Forelimb muscle (tissue), 1 donor: ENCODE measurements at places on chromosomes 12 and 14.

- DNase-seq: no peak
Measured at GRCh38 chr14:49895480-49895879, 2.6 kb downstream of the ARF6 start.

GRCh38 chr12:32155041-32155440 is 48.4 kb downstream of the BICD1 start:
- DNase-seq: no peak

- DNase-seq: no peak
Measured at GRCh38 chr14:91827746-91828145, 39.6 kb downstream of the TC2N start.

DNA sequence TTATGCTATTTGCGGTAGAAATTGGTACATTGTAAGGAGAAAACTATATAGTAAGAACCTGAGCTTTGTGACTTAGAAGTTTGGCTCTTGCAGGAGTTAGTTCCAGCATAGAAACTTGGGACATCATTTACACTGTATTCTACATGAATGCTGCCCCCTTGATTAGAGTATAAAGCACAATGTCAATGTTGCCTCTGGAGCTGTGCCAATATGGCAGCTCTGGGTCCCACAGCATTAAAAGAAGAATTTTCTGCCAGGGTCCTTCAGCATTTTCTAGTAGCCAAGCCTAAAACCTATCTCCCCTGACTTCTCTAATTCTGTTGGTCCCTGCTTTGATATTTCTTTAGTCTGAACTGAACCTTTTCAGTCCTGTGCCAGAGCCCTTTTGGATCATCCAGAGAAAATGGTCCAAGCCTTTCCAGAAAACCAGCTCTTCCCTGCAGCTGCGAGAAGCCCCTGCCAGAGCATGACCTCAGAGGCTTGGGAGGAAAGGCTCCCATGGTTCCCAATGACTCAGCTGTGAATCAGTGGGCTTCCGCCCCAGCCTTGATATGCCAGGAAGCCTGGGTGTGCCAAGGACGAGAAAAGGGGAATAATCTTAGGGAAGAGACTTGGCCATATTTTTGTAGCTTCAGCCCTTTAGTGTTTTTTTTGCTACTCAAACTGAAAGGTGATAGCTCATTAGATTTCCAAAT is 43.2 kb downstream of the PLEKHG7 start:
- peak; percentile 83 for DNase-seq

- DNase-seq: no peak
Measured at GRCh38 chr14:42391146-42391834, 784.6 kb downstream of the LRFN5 start.

- DNase-seq: no peak
Measured at GRCh38 chr12:64891629-64892028, 67.2 kb downstream of the TBC1D30 start.

- no peak for DNase-seq
Measured at GRCh38 chr14:77006132-77006531, 22.4 kb downstream of the IRF2BPL start.

DNA sequence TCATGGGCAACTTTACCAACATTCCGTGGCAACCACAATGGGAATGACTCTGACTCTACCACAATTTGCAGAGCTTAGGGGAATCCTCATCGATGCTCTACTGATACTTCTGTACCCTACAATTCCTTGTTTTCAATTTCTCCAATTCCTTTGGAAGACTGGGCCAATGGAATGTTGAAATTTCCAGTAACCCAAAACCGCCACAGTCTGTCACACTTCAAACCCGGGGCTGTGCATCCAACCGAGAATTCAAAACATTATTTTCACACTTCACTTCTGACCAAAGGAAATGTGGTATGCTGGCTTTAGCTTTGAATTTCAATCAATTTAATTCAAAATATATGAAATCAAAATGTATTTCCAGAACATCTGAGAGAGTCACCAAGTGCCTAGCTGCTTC is 951.4 kb downstream of the VRK1 start:
- DNase-seq: no peak

DNA sequence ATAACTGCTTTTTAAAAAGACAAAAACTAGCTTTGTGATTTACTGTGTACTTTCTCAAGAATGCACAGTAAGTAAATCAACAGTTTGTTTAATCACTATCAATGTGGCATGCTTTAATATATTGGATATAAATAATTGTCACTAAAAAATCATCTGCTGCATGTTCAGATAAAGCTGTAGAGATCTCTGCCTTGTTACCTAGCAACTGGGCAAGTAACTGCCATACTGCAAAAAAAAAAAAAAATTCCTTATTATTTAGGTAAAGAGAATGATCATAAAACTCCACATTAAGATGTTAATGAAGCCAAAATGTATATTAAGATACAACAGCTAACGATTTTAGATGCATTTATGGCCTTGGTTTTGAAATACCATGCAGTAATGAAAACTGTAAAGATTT is 237.4 kb downstream of the APAF1 start:
- no peak for DNase-seq

DNA sequence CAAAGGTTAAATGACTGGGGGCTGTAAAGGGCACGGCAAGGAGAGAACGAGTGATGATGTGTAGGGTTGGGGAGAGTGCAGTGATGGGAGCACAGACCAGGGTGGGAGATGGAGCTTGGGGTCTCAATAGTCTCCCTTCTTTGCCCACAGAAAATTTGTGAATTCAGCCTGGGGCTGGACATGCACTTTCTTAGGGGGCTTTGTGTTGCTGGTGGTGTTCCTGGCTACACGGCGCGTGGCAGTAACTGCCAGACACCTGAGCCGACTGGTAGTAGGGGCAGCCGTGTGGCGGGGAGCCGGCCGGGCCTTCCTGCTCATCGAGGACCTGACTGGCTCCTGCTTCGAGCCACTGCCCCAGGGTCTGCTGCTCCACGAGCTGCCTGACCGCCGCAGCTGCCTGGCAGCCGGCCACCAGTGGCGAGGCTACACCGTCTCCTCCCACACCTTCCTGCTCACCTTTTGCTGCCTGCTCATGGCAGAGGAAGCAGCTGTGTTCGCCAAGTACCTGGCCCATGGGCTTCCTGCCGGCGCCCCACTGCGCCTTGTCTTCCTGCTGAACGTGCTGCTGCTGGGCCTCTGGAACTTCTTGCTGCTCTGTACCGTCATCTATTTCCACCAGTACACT is 1.7 kb downstream of the FITM1 start:
- DNase-seq: no peak

- no peak for DNase-seq
Measured at GRCh38 chr12:96210376-96211055, 16.3 kb downstream of the ELK3 start.

GRCh38 chr14:68682166-68683103 is 110.4 kb downstream of the ZFP36L1 start:
- peak; percentile 85 for DNase-seq

DNA sequence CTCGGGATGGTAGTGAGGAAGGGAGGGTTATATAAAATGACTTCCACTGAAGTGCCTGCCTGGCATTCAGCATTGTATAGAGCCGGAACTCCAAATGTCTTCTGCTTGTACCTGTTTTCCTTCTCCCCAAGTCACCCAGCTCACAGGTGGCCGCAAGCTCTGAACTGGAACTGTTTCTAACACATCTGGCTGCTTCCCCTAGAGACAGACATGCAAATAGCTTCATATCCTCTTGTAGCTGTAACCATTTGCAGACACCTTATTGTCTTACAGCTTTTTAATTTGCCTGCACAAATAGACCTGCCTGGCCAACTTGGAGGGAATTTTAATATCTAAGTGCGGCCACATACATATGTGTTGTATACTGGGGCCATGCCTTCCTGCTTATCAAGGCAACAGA is 126.0 kb downstream of the CHST11 start:
- no peak for DNase-seq

GRCh38 chr12:113260636-113261300 is 39.5 kb downstream of the TPCN1 start:
- DNase-seq: no peak

DNA sequence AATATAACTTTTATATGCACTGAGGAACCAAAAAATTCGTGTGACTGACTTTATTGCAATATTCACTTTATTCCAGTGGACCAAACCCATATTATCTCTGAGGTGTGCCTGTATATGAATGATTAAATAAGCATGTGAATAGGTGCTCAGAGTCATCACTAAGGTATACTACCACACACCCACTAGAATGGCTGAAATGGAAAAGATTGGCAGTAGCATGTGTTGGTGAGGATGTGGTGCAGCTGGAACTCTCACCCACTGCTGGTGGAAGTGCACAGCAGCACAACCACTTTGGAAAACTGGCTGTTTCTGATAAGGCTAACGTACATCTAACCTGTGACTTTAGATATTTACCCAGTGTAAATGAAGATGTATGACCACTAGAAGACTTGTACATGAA is 36.8 kb downstream of the GOLGA5 start:
- DNase-seq: no peak

GRCh38 chr14:45698462-45699134 is 445.6 kb upstream of the MIS18BP1 start:
- no peak for DNase-seq

- DNase-seq: no peak
Measured at GRCh38 chr14:88866305-88866704, 41.9 kb downstream of the TTC8 start.

DNA sequence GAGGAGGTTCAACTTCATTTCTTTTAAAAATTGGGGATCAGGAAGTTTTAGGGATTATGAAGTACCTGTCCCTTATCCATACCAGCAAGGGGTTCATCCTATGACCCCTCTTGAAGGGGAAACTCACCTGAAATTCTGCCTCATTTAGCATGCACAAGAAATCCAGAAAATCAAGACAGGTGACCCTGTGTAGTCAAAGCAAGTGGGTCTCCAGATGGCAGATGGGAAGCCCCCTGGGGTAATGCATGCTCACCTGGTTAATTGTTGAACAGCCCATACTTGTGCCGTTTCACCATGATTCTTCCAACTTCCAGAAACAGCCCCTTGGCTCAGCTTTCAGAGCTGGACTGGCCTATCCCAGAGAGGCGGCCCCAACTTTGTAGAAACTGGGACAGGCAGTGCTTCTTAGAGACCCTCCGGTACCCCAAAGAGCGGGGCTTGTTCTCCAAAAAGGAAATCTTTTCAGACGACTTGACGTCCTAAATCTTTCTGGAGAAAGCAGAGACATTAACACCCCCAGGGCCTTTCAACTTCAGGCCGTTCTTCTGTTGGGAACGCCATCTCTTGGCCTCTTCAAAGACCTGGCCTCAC is 66.3 kb upstream of the ESRRB start:
- DNase-seq: no peak

- no peak for DNase-seq
Measured at GRCh38 chr14:96901227-96901626, 104.0 kb downstream of the VRK1 start.

DNA sequence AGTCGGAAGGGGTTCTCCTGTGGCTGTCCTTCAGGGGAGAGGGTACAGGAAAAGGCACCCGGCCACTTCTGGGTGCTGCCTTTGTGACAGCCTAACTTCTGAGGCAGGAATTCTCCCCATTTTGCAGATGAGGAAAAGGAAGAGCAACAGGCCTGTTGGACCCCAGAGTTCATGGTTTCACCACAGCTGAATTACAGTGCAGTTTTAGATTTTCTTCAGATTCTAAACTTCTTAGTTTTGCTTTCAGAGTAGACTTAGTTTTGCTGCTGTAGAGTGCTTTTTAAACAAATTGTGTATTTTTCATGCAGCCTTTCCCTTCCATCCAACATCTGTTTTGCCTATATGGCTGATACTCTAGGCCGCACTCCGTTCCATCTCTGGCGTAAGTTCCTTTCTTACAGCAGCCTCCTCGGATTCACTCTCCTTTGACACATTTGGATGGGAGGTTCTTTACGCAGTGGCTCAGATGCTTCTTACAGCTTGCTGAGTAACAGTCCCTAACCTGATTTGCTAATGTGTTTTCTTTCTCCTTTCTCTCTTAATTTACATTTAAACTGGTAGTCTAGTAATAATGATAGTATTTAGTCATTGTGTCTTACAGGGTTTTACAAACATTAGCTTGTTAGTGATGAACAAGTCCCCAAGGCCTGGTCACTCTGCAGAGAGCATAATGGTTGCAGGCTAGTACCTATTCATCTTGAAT is 7.8 kb downstream of the TRAF3 start:
- no peak for DNase-seq

DNA sequence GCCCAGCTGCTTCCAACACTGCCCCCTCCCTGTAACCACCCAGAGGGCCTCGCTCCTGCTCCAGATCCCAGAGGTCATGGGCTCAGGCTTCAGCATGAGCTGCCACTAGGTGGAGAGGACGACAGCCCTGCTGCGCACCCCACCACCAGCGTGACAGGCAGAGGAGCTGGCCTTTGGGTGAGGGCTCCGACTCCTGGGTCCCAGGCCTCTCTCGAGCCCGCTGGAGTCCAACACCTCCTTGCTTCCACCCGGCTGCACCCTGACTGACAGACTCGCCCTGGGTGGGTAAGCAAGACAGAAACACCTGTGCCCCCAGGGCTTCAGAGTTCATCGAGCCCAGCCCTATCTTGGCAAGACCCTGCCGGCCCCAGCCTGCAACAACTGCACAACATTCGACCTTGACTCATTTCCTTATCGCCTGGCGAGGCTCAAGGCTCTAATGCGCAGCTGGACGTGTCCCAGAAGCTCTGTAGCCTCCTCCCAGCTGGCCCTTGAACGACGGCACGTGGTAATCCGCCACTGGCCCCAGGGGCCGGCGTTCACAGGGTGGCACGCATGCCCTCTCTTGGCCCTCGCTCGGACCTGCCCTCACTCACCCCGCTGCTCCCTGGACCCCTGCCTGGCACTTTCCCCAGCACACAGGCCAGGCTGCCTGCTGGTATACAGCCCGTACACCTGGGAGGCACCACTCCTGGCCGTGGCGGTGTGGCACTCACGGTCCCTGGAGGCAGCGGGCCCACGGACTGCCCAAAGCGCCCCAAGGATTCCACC is 28.0 kb downstream of the VPS37B start:
- DNase-seq: no peak
